ENCODE measurements at places on chromosomes 13 and 19.

GRCh38 chr13:40152145-40152544 lies 496.7 kb downstream of the COG6 start:
- no peak for DNase-seq

DNA sequence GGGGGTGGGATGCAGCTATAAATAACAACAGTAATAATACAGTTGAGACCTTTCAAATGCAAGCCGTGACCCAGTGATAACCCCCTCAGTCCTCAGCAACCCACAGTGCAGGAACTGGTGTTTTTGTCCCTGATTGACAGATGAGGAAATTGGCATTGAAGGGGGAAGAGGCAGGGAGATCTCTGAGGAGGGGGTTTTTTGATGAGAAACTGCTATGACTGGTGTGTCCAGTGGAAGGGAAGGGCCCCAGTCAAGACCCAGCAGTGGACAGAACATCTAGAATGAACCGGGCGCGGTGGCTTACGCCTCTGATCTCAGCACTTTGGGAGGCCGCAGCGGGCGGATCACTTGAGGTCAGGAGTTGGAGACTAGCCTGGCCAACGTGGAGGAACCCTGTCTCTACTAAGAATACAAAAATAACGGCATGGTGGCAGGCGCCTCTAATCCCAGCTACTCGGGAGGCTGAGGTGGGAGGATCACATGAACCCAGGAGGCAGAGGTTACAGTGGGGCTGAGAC lies 1.9 kb downstream of the MAP1S start:
- DNase-seq: no peak

DNA sequence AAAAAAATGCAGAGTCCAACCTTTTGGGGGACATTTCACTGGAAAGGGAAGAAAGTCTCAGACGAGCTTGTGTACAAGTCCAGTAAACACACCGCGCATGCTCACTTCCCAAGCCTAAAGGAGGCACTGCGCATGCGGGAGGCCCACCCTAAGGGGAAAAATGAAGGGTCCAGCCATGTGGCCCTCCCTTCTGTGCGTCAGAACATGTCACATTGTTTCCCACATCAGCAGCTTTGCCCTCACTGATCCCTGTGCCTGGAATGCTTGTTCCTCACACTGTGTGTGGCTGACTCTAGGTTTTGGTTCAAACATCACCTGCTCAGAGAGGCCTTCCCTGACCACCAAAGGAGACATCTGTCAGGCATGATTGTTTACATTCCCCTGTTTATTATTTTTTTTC lies 4.4 kb downstream of the ELSPBP1 start:
- DNase-seq: no peak

DNA sequence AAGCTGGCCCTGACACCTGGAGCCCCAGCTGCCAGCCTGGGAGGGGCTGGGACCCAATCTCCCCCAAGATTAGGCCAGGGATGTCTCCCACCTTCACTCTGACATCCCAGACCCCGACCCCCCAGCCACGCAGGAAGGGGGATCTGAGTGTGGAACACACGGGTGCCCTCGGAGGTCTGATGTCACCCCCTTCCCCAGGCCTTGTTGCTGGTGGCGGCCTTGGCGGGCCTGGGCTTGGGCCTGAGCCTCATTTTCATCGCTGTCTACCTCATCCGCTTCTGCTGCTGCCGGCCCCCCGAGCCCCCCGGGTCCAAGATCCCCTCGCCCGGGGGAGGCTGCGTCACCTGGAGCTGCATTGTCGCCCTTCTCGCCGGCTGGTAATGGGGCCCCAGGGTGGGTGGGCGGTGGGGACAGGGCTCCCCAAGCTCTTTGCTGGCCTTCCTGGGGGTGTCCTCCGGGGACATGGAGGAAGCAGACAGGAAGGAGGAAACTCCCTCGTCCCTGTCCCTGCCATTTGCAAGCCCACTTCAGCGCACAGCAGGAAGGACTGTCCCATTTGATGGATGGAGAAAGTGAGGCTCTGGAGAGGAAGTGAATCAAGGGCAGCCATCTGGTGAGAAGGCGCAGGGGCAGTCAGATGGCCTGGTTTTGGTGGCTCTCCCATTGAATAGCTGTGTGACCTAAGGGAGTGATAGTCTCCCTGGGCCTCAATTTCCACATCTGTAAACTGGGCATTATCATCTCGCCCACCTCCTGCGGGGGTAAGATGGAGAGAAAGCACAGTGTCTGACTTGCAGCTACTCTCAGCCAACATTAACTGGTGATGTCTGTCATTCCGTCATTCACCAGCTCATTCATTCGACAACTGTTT lies 3.9 kb downstream of the TTYH1 start:
- DNase-seq: no peak

DNA sequence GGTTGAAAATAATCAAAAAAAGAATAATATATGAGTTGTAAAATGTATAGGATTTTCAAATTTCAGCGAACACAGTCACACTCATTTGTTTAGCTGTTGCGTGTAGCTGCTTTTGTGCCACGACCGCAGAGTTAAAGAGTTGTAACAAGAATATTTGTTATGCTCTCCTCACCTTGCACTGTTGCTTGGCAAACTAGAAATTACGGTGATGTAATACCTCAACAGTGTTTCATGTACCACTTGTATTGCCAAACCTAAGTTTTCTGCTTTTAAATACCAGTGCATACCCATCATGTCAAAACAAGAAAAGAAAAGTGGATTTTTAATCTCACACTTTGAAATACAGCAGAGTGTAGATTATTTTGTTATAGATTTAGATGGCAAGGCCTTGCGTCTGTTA lies 201.1 kb downstream of the NBEA start:
- no peak for DNase-seq

GRCh38 chr13:33179463-33179862 lies 106.1 kb downstream of the STARD13 start:
- no peak for DNase-seq

DNA sequence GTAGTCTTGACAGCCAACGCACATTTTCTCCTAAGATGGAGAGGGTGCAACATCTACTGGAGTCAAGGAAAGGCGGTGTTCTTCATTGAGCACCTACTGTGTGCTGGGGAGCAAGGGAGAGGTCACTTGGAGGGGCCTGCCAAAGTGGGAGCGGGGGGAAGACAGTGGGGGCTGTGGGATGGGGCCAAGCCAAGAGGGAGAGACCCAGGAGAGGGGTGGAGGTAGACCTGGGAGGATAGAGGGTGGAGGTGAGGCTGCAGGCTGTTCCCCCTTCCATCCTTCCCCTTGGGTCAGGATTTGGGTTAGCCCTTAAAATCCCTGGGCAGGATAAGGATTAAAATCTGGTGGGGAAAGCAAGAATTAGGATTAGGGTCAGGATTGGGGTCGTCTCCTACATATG lies 1.7 kb upstream of the PLPP2 start:
- DNase-seq: no peak

DNA sequence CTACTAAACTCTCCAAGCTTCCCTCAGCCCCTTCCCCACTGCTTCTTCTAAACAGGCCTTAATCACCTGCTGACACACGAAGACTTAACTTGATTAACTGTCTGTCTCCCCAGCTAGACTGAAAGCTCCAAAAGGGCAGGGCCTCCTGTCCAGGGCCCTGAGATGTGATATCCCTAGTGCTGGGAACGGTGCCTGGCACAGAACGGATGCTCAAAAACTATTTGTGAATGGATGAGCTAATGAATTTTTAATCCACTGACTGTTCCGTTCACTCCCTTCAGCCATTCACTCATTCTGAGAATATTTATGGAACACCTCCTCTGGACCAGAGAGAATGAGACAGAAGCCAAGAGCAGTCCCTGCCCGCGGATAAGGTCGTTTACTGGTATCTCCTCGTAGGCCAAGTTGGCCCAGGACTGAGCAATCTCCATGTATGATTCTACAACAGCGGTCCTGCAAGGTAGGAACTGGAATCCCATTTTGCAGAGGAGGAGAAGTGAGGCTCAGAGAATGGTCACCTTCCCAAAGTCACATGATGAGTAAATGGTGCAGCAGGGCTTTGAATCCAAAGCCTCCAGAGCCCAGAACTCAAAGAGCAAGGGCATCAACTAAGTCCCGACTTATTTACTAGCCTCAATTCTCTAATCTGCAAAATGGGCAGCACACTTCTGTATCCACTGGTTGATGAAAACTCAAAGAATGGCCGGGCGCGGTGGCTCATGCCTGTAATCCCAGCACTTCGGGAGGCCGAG lies 3.4 kb downstream of the DMWD start:
- no peak for DNase-seq

DNA sequence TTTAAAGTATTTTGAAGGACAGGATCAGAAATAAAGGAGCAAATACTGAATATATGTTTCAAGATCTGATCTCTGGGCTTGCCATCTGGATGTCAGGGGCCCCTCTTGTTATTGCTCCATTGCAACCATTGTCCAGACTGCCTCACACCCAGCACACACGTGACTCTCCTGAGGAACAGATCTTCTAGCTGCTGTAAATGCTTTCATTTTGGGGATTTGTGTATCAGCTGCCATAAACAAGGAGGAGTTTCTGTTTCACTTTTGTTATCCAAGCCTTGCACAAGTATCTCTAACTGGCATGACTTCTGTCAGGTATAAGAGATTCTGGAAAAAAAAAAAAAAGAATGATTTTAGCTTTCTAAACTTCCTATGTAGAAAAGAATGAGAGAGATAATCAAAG lies 1624.1 kb upstream of the PRR20A start:
- DNase-seq: no peak

- no peak for DNase-seq
Observed at GRCh38 chr13:39197647-39198007, 159.4 kb downstream of the NHLRC3 start.

DNA sequence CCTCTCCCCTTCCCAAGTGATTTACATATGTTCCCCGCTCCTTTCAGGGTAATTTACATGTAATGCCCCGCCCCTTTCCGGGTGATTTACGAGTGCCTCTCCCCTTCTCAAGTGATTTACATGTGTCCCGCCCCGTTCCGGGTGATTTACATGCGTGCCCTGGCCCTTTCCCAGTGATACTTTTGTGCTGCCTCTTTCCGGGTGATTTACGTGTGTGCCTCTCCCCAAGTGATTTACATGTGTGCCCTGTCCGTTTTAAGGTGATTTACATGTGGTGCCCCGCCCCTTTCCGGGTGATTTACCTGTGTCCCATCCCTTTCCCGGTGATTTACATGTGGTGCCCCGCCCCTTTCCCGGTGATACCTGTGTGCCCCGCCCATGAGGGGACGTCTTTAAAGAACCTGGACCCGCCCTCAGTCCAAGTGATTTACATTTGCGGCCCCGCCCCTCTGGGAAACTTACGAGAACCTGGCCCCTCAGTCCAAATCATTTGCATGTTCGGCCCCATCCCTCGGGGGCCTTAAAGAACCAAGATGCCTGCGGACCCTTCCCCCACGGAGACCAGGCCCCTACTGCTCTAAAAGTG lies 559 bp upstream of the LENG9 start:
- peak; percentile 95 for DNase-seq

DNA sequence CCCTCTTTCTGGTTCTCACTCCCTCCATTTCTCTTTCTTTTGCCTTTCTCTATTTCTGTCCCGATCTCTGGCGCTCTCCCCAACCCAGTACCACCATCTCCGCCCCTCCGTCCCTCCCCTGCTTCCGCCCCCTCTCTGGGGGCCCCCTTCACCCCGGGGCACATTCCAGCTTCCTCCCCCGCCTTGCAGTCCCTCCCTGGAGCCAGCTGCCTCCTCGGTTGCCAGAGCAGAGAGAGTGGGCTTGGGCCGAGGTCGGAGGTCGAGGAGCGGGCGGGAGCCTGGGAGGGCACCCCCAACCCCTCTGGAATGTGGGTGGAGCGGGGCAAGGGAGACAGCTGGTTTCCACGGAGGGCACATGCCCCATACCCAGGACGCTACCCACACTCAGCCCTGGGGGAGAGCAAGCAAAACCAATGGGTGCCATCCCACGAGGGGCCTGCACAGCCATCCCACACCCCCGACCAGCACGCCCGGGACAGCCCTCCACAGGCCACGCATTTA lies 6.5 kb upstream of the CIRBP start:
- DNase-seq: no peak

DNA sequence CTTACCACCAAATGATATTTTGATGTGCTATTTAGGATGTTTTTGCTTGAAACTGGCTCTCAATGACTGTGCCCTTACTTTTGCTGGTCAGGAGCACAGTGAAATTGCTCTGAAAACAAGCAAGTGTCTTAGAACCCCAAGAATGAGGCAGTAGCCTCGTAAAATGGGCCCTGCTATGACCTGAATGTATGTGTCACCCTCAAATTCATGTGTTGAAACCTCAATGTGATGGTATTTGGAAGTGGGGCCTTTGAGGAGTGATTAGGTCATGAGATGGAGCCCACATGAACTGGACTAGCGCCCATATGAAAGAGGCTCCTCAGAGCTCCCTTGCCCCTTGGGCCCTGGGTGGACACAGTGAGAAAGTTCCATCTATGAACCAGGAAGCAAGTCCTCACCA lies 155.2 kb downstream of the ZIC5 start:
- DNase-seq: no peak

DNA sequence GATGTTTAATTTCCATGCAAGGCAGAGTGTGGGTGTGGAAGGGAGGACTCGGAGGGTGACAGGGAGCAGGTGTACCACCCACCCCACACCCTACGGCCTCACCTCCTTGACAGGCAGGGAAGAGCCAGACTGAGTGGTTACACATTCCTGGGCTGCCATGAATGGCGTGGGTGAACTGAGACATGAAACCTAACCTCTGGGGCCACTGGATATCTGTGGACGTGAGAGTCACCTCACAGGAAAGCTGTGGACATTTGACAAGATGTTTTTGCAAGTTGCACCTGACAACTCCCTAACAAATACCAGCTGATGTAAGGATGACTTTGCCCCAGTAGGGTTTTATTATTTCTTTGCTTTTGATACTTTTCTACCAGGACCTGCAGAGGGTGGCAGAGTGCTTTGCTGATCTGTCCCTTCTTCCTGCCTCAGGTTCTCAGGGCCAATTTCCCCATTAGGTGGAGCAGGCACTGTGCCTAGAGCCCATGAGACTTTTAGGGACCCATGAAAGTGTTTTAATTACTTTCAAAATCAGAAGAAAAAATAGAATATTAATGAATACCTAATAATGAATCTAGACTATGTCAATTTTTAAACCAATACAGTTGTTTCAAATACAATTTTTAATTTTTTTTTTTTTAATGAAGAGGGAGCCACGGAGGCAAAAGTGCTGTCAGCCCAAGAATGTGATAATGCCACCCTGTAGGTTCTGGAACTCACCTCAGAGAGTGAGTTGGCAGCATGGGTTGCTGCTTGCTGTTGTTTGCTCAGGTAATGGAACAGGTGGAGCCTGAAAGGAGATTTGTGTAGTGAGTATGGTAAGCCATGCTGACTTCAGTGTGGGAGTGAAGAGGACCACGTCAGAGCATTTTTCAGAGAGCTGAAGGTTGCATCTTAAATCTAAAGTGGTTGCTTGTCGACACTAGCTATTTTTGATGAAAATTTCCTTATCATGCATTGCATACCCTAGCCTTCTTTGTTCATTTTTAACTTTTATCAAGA lies 58.0 kb upstream of the CYSLTR2 start:
- DNase-seq: peak; percentile 60

- no peak for DNase-seq
Observed at GRCh38 chr19:29679598-29680210, 14.4 kb downstream of the PLEKHF1 start.

- peak; percentile 47 for DNase-seq
Observed at GRCh38 chr13:113393226-113393562, 29.3 kb upstream of the GRTP1 start.

GRCh38 chr13:65054277-65054676 lies 2175.9 kb downstream of the PCDH9 start:
- no peak for DNase-seq

GRCh38 chr13:75938811-75939560 lies 302.9 kb downstream of the LMO7 start:
- no peak for DNase-seq

GRCh38 chr19:2446381-2446780 lies 10.4 kb downstream of the LMNB2 start:
- DNase-seq: no peak

- peak; percentile 49 for DNase-seq
Observed at GRCh38 chr19:12867120-12868099, 13.8 kb downstream of the DNASE2 start.

GRCh38 chr13:65789815-65790214 lies 1440.3 kb downstream of the PCDH9 start:
- DNase-seq: no peak

All from right lobe of liver (tissue), 6 donors.